ENCODE measurements at places on chromosomes 1 and 21. TPM values are rescaled to one million over a fixed set of nuclear protein-coding genes. Genes with fewer than 3 reads are reported as not detected.

DNA sequence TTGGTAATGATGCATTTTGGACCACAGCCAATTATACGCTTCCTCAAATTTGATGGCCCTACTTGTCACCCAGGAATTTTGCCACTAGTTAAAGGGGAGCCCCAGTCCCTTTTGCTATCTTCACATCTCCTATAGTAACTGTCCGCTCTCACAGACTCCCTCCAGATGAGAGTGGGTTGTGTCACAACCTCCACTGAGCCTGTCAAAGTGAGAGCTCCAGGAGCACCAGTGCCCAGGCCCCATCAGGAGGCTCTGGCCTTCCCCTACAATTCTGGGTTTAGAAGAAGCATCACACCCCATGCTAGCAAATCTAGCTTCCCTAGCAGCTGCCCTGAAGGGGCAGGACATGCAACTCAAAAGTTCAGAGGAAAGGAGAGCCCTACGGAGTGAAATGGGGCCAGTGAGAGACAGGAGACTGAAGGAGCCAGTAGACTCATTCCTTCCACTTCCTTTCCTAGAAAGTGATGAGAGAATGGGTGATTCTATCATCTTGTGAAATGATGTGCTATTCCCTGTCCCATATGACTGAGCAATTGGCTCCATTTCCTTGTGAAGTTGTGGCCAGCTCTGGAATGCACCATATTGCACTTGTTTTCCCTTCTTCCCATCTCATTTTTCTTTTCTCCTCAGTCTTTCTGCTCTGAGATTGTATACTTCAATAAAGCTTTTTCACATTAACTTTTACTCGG, 541.3 kb downstream of the DPYD start:
- DNase-seq, result no peak
- no peaks in the 10 kb centered on the region for H3K36me3 ChIP-seq
- peaks cover 9% of the 10 kb centered on the region for H3K4me1 ChIP-seq
- no peaks in the 10 kb centered on the region for H3K27me3 ChIP-seq

DNA sequence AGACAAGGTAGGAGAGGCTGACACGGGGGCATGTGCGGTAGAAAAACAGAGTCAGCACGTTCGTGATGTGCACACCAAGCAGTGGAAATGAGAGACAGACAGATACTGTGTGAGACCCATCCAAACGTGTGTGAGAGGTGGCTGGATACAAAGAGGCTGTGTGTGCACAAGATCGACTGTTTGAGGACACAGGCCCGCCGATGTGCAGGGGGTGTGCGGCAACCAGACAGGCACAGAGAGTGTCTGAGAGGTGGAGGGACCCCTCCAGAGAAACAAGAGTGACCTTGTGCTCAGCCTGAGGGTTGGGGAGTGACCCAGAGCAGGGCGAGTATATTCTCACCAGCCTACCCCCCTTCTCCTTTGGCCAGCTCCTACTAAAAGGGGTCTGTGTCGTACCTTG, 97.8 kb upstream of the IPO9 start:
- DNase-seq, result no peak
- H3K27me3 ChIP-seq, result no peaks in the 10 kb centered on the region
- H3K4me1 ChIP-seq, result peaks cover 2% of the 10 kb centered on the region
- H3K36me3 ChIP-seq, result no peaks in the 10 kb centered on the region

DNA sequence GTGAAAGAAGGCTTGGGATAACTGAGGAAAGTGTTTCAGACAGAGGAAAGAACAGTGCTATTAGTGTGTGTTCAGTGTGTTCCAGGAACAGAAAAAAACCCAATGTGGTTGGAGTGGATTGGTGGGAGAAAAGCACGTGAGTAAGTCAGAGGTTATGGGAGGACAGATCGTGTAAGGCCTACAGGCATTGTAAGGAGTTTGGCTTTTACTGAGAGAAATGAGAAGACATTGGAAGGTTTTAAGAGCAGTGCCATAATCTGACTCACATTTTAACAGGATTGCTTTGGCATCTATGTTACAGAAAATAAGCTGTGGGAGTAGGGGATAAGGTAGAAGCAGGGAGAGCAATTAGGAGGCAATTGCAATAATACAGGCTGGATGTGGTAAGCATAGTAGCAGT, 4.8 kb downstream of the ARPC5 start:
- no peak for DNase-seq
- H3K4me3 ChIP-seq, result no peak overlapping the region
- H3K36me3 ChIP-seq, result peaks cover 60% of the 10 kb centered on the region
- peaks cover 20% of the 10 kb centered on the region for H3K4me1 ChIP-seq
- H3K27ac ChIP-seq, result peak overlapping the region; percentile 4

DNA sequence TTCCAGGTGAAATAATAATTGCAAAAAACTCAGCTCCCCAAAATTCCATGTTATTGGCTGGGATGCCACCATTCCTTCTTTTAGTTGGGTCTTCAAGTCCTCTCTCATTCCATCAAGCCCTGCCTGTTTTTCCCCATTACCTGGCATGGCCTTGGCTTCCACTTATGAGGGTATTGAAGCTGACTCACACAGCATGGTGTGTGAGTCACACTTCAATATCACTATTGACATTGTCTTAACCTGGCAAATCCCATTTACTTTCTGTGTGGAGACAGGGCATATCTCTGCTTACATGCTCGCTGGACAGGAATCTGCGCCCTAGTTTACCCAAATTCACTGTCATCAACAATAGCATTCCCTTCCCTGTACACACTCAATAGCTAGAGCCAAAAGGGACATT, 1806.8 kb downstream of the BRINP3 start:
- H3K36me3 ChIP-seq, result no peaks in the 10 kb centered on the region
- no peaks in the 10 kb centered on the region for H3K27me3 ChIP-seq
- DNase-seq, result no peak
- peaks cover 5% of the 10 kb centered on the region for H3K4me1 ChIP-seq
- H3K27ac ChIP-seq, result no peak overlapping the region

GRCh38 chr1:115757326-115757725, 11.2 kb downstream of the CASQ2 start:
- DNase-seq, result no peak
- no peaks in the 10 kb centered on the region for H3K4me1 ChIP-seq
- H3K27ac ChIP-seq, result no peak overlapping the region

- no peaks in the 10 kb centered on the region for H3K36me3 ChIP-seq
- no peak overlapping the region for H3K27ac ChIP-seq
- DNase-seq, result peak; percentile 54
- peaks cover 38% of the 10 kb centered on the region for H3K4me1 ChIP-seq
- H3K27me3 ChIP-seq, result no peaks in the 10 kb centered on the region
Measured at GRCh38 chr1:61950418-61950817, 208.1 kb downstream of the PATJ start.

GRCh38 chr1:44624268-44624901, 49.9 kb downstream of the TMEM53 start:
- H3K27me3 ChIP-seq, result no peaks in the 10 kb centered on the region
- H3K36me3 ChIP-seq, result no peaks in the 10 kb centered on the region
- DNase-seq, result no peak
- H3K27ac ChIP-seq, result no peak overlapping the region
- no peak overlapping the region for H3K4me3 ChIP-seq

- H3K27me3 ChIP-seq, result no peaks in the 10 kb centered on the region
- peaks cover 31% of the 10 kb centered on the region for H3K36me3 ChIP-seq
- no peak within 1 kb of the TSS for H3K4me3 ChIP-seq
- H3K27ac ChIP-seq, result no peak within 1 kb of the TSS
- H3K4me1 ChIP-seq, result peaks cover 6% of the 10 kb centered on the region
- DNase-seq, result no peak
Measured at GRCh38 chr1:156247460-156248322, at the start of gene PAQR6. TSS of gene PAQR6 (minus strand) at chr1:156248056. CDS start at chr1:156246731, 1,325 bp downstream.

GRCh38 chr1:117661027-117661426, 55.2 kb downstream of the TENT5C start:
- no peaks in the 10 kb centered on the region for H3K36me3 ChIP-seq
- H3K27ac ChIP-seq, result no peak overlapping the region
- DNase-seq, result no peak
- H3K4me1 ChIP-seq, result no peaks in the 10 kb centered on the region
- H3K4me3 ChIP-seq, result no peak overlapping the region

DNA sequence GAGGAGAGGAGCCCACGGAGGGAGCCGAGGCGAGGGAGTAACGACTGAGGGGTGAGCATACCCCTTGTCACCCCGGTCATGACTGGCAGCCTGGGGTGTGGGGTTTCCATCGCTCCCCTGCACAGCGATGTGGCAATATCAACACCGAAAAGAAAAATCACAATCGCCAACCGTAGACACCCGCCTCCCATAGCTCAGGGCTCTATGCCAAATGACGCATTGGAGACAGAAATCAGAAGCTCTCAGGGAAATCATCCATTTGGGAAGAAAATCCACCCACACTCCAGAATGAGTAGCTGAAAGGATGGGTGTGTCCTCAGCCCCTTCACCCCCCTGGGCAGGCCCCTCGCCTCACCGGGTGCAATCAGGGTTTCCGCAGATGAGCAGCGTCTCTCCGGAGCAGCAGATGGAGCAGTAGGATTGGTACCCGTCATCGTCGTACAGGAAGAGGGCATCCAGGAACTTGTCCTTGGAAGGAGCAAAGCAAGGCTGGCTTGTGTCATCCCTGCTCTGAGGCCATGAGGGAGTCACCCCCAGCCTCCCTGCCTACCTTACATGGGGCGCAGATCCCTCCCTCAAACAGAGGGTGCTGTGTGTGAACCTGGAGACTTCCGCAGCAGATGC, 2.5 kb downstream of the DNMT3L start:
- H3K27ac ChIP-seq, result no peak overlapping the region
- H3K4me1 ChIP-seq, result no peaks in the 10 kb centered on the region
- H3K36me3 ChIP-seq, result no peaks in the 10 kb centered on the region
- H3K27me3 ChIP-seq, result no peaks in the 10 kb centered on the region
- peak; percentile 46 for DNase-seq

GRCh38 chr1:227058321-227058751, 118.2 kb downstream of the COQ8A start:
- H3K27me3 ChIP-seq, result no peaks in the 10 kb centered on the region
- no peak for DNase-seq
- no peak overlapping the region for H3K4me3 ChIP-seq
- no peaks in the 10 kb centered on the region for H3K36me3 ChIP-seq

DNA sequence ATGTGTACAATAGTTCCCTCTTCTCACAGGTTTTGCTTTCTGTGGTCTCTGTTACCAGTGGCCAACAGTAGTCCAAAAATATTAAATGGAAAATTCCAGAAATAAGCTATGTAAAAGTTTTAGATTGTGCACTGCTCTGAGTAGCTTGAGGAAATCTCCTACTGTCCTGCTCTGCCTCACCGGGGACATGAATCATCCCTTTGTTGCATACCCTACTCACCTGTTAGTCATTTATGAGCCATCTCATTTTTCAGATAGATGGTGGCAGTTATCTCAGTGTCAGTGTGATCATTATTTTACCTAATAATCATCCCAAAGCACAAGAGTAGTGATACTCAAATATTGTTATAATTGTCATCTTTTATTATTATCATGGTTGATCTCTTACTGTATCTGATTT, 688.1 kb downstream of the PLA2G4A start:
- DNase-seq, result no peak
- H3K4me3 ChIP-seq, result no peak overlapping the region
- H3K4me1 ChIP-seq, result peaks cover 6% of the 10 kb centered on the region
- no peaks in the 10 kb centered on the region for H3K36me3 ChIP-seq
- H3K27ac ChIP-seq, result no peak overlapping the region

DNA sequence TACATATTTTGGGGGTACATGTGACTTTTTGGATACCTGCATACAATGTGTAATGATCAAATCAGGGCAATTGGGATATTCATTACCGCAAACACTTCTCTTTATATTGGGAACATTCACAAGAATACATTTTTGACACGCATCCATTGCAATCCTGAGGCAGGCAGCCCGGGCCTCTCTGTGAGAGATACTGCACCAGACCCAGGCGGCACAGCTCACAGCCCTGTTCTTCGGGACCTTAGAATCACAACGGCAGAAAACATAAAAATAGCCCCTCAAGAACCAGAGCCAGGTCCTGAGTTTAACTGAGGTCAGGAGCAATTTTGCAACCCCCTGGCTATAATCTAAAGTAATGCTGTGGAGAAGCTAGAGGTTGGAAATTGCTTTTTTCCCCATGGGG, 90.8 kb upstream of the PGBD5 start:
- DNase-seq, result no peak
- no peaks in the 10 kb centered on the region for H3K36me3 ChIP-seq
- H3K4me1 ChIP-seq, result no peaks in the 10 kb centered on the region
- no peak overlapping the region for H3K4me3 ChIP-seq
- H3K27me3 ChIP-seq, result peaks cover 6% of the 10 kb centered on the region

- H3K4me3 ChIP-seq, result no peak overlapping the region
- no peaks in the 10 kb centered on the region for H3K4me1 ChIP-seq
- H3K36me3 ChIP-seq, result peaks cover 26% of the 10 kb centered on the region
- H3K27me3 ChIP-seq, result no peaks in the 10 kb centered on the region
- DNase-seq, result no peak
Measured at GRCh38 chr1:39835110-39835509, 46.4 kb upstream of the BMP8B start.

DNA sequence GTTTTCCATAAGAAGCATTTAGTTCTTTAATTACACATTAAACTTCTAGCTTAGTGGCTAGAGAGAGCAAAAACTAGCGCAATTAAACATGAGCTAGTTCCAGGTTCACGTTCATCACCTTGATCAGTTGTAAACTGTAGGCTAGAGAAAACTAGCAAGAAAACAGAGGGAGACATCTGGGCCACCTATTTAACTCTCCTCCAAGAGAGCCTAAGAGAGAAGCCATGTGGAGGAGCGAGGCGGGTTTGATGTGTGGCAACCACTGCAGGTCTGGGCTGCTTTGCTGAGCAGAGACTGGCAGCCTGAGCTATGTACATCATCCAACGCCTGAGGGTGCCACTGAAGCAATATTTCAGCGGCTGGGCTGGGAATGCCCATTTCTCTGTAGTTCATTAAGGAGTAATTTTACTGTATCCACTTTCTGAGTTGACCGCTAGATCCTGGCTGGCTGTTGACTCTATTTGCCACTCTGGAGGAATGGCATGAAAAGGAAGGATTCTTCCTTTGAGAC, 252.9 kb downstream of the DYRK1A start:
- no peaks in the 10 kb centered on the region for H3K27me3 ChIP-seq
- DNase-seq, result no peak

- no peak overlapping the region for H3K27ac ChIP-seq
- H3K36me3 ChIP-seq, result no peaks in the 10 kb centered on the region
- H3K4me1 ChIP-seq, result no peaks in the 10 kb centered on the region
- H3K27me3 ChIP-seq, result no peaks in the 10 kb centered on the region
- DNase-seq, result no peak
Measured at GRCh38 chr1:65495137-65495536, 74.7 kb downstream of the LEPR start.

GRCh38 chr1:178867670-178868069, 3.2 kb downstream of the ANGPTL1 start:
- DNase-seq, result no peak
- peaks cover 52% of the 10 kb centered on the region for H3K4me1 ChIP-seq
- H3K27ac ChIP-seq, result no peak overlapping the region
- no peaks in the 10 kb centered on the region for H3K36me3 ChIP-seq

Gene CELA3A
- not detected for total RNA-seq

Gene RNU1-4
- total RNA-seq, result 1,866 TPM

Gene FCRL6
- 0.15 TPM for total RNA-seq

Gene PROK1
- not detected for total RNA-seq
